ENCODE measurements at places on chromosomes 4 and X.

- no peak for DNase-seq
Measured at GRCh38 chrX:55159551-55159950, 60.6 kb upstream of the PAGE5 start.

GRCh38 chrX:1134156-1134555 is 78.3 kb downstream of the CRLF2 start:
- no peak for DNase-seq

- DNase-seq = no peak
Measured at GRCh38 chr4:79050541-79050880, 111.3 kb upstream of the PAQR3 start.

- DNase-seq = no peak
Measured at GRCh38 chr4:94237271-94237670, 29.6 kb downstream of the SMARCAD1 start.

GRCh38 chr4:146063143-146063542 is 112.4 kb upstream of the LSM6 start:
- no peak for DNase-seq

DNA sequence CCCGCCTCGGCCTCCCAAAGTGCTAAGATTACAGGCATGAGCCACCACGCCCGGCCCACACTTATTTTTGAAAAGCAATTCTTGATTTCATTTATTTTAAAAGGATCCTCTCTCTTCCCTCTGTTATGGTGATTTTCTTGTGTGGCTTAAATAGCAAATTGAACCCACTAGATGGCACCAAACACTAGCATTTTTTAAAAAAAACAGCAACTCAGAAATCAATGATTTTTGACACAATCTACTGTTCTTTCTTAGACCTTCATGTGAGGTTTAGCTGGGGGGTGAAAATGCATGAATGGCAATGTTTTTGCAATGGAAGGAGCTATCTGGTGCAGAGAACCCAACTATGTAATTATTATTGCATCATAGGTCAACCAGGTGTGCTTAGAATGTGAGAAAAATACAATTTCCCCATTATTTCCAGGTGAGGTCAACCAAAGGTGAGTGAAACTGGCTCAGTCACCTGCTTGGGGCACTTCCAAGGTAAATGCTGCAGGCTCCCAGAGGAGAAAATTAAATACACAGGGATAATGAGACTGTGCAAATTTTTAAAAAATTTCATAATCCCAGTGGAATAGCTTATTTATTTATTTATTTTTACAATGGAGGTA is 226.7 kb upstream of the PRKX start:
- DNase-seq = no peak

- no peak for DNase-seq
Measured at GRCh38 chrX:134459683-134460004, 321 bp upstream of the HPRT1 start.
